ENCODE measurements at places on chromosomes 4 and X.

DNA sequence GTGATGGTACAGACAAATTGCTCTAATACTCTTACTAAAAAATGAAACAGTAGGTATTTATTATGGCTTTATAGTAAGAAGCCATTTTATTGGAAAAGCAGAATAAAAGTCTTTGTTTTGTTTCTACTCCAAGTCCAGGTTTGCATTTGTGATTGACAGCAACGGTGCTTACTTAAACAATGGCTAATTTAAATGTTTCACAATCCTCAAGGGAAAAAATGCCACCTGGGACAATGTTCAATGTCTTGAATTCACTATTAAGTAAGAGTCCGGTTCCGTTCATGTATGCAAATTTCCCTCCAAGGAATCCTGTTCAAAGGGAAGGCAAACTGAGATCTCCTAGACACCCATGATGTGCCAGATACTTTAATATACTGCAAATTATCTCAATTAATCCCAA, 123.6 kb downstream of the RBM47 start:
- no peak for DNase-seq

DNA sequence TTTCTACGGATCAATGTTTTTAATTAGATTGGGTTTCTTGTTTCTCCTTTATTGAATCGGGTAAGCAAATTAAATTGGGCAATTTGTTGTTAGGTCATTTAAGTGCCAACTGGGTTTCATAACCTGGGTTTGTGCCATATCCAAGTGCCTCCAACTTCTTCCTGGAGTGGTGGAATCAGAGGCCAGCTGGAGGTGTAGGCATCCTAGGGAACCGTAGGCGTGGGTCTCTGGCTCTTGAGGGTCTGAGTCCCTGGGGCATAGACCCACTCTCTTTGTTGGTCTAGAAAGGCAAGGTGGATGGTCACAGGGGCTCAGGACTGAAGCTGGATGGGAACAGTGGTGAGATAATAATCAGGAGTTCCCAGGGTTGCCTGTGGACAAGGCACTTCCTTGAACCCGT, 18.3 kb downstream of the CNGA2 start:
- DNase-seq: no peak

- DNase-seq: no peak
These were observed 33.2 kb downstream of the HMX1 start for GRCh38 chr4:8838296-8838960.

DNA sequence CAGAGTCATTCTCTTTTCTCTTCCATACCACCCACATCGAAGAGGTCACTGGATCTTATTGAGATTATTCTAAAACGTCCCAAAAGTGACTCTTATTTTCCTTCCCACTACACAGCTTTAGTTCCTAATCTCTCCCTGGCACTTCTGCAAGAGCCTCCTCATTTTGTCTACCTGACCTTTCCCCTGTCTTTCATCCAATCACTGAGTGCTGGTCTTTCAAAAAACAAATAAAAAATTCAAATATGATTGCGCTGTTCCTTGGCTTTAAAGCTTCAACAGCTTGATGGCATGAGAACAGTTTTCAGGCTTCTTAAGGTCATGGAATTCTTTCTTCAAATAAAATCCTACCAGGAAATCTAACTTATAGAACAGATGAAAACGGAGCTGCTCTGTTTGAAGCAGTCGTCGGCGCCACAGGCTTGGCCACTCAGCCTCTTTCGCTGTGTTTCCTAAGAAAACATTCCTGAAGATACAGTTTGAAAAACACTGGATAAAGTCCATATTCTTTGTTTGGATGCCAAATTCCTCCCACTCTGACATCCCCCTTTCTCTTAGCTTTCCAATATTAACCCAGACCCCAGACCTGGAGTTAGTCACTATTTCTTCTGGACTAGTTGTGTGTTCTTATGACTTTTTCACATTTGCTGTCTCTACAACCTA, 12.5 kb downstream of the SYTL5 start:
- no peak for DNase-seq

- no peak for DNase-seq
These were observed 6.8 kb downstream of the MMAA start for GRCh38 chr4:145625677-145626622.

DNA sequence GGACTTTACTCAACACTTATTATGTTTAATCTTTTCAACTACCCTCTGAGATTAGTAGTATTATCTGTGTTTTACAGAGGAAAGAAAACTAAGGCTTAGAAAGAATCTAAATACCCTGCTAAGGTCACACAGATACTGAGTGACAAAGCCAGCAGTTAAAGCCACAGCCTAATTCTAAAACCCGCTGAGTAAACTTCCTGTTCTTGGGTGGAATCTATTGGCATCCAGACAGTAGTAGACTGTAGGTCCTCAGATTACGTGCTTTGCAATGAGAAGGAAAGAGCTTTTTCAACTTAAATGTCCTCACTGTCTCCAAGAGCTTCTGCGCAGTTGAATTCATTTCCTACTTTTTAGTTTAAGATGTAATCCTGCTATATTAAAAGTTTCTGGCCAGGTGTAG, 126.0 kb downstream of the TENM3 start:
- DNase-seq: no peak

GRCh38 chrX:11759461-11760311, 1.6 kb downstream of the MSL3 start:
- DNase-seq: peak; percentile 32

DNA sequence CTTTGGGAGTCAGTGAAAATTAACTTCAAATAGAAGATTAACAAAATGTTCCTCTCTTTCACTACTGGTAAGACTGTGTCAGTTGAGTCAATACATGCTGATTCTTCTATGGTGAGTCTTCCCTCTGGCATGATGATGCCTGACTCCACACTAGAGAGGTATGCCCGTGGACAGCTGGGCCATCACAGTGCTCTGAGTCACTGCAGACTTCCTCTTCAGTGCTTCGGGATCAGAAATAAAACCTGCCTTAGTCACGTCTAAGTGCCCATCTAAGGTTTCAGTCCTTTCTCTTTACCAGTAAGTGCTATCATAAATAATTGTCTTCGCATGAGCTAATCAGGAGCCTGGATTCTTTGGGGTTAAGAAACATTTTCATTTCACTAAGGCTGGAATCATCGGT, 1.6 kb upstream of the ASB5 start:
- no peak for DNase-seq

DNA sequence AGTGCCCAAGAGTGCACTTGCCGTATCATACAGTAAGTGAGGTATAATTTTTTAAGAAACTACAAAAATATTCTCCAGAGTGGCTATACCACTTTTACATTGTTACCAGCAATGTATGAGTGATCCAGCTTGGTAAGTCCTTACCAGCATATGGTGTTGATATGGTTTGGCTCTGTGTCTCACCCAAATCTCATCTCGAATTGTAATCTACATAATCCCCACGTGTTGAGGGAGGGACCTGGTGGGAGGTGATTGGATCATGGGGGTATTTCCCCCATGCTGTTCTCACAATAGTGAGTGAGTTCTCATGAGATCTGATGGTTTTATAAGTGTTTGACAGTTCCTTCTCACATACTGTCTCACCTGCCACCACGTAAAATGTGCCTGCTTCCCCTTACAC, 44.8 kb downstream of the RBMX start:
- DNase-seq: no peak

- peak; percentile 75 for DNase-seq
These were observed at the start of gene DAPP1 for GRCh38 chr4:99816545-99817308. Gene DAPP1, plus strand, starts transcription at chr4:99816827. Its CDS starts 87 bp downstream, at chr4:99816914.

DNA sequence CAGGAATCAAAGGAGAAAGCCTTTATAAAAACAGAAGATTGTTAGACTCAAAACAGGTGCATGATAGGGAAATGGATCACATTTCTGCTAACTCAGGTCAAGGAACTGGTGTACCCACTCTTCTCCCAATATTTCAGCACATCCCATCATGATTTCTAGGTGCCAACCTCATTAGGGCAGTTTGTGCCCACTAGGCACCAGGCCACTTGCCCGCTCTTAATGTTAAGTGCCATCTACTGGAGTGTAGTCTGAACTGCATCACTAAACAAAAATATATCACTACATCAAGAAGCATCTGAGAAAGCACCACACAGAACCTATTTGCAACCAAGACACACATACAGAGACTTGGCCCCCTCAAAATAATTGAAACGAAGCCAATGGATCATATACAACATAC, 140.4 kb upstream of the GRID2 start:
- no peak for DNase-seq

DNA sequence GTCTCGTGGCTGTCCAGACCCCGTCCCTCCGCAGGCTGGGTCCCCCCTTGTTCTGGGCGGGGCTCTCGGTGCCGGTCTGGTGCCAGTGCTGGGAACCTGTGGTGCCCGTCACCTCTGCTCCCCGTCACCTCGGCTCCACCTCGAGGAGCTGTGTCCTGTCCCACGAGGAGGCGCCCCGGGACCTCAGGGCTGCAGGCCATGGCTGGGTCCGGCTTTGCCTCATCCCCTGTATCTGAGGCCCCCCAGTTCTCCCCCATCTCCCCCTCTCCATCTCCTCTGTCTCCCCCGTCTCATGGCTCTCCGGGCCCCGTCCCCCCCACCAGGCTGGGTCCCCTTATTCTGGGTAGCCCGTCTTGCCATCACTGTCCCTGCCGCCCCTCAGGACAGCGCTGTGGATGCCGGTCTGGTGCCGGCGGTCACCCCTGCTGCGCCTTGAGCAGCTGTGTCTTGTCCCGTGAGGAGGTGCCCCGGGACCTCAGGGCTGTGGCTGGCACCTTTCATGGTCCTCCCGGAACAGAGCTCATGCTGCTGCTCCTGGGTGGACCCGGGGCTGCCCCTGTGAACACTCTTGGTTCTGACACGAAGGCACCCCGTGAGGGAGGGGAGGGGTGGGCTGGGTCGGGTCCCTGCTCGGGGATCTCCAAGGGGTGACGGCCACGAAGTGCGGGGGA, 13.4 kb upstream of the GTPBP6 start:
- DNase-seq: no peak

DNA sequence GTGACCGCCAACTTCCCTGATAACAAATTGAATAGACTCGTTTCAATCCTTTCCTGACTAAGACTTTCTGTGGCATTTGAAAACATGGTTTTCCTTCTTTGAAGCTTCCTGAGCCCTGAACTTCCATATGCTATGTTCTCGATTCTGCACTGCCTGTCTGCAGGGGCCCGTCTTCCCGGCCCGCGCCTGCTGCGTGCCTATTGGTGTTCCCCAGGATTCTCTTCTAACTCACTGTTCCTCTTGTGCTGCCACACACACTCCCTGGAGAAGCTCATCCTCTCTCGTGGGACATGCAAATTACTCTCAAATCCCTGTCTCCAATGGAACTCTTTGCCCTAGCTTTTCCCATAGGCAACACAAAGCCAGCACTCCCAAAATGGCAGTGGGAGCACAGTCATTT, 262.9 kb upstream of the GATB start:
- no peak for DNase-seq

DNA sequence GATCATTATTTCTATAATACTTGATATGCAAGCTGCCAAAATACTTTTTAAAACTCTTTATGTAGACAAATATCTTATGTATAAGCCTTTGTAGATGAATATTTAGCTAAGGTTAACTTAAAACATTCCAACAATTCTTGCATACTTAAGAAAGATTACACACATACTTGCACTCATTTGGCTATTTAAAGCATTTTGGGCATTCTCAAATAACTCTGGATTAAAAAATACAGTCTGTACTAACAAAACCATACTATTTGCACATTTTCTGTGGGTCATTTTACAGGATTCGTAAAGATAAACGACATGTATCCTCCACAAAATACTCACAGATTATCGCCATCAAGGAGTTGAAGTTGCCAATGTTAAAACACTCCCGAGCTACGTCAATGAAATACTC, 26.5 kb downstream of the RASGEF1B start:
- DNase-seq: no peak

DNA sequence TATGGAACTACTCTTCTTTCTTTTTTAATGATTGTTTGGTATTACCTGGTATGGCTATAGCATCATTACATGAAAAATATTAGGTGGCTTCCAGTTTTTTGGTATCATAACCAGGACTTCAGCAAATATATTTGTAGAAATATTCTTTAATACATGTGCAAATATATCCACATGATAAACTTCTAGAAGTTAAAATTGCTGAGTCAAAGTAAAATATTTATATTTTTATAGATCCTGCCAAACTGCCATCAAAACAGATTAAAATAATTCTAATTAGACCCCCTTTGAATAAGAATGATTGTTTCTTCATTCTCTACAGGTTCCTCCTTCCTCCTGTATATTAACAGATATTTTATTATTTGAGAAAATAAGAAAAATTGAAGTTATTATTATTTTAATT, 708.5 kb upstream of the INTU start:
- DNase-seq: no peak

DNA sequence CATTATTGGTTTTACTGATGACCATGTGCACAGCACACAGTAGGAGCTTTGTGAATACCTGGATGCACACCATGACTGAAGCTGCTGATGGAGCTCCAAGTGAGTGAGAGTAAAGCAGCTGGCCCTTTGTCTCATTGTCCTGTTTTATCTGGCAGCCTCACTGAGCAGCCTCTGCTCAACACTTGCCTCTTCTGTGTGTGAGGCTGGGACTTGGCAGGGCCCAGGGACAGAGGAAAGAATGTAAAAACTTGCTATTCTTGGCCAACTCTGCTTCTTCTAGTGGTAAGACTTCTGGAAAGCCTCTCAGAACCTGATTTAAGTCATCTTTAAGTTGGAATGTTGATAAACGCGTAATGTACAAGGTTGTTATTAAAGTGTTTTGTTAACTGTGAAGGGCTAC, 61.4 kb downstream of the BEX1 start:
- DNase-seq: no peak

- no peak for DNase-seq
These were observed 2.5 kb downstream of the POU3F4 start for GRCh38 chrX:83510510-83511062.

DNA sequence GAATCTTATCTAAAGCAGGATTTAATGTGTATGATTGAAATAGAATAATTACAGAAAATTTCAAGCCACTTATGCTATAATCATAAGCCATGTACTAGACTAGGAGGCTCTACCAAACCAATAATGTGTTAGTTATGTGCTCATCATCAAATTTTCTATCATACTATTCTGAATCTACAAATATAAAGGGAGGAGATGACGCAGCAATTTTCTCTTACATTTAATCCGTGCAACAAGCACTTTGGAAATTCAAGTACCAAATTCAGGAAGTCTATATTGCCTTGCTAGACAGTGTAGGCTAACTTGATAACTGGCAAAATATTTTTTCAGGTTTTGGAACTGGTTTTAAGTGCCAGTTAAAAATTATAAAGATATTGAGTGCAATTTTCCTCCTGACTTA, 283.5 kb downstream of the C4orf33 start:
- no peak for DNase-seq

- DNase-seq: no peak
These were observed 269.3 kb upstream of the HS3ST1 start for GRCh38 chr4:11698033-11698432.

- no peak for DNase-seq
These were observed 664.0 kb upstream of the IGFBP7 start for GRCh38 chr4:57774171-57774570.

- no peak for DNase-seq
These were observed 56.2 kb upstream of the RAPGEF2 start for GRCh38 chr4:159046683-159047082.

DNA sequence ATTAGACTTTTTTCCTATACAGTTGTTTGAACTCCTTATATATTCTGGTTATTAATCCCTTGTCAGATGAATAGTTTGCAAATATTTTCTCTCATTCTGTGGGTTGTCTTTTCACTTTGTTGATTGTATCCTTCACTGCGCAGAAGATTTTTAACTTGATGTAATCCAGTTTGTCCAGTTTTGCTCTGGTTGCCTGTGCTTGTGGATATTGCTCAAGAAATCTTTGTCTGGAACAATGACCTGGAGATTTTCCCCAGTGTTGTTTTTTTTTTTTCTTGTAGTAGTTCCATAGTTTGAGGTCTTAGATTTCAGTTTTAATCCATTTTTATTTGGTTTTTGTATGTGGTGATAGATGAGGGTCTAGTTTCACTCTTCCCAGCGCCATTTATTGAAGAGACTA, 289.8 kb upstream of the SPOCK3 start:
- DNase-seq: no peak
